ENCODE measurements at places on chromosomes 7 and 10.

DNA sequence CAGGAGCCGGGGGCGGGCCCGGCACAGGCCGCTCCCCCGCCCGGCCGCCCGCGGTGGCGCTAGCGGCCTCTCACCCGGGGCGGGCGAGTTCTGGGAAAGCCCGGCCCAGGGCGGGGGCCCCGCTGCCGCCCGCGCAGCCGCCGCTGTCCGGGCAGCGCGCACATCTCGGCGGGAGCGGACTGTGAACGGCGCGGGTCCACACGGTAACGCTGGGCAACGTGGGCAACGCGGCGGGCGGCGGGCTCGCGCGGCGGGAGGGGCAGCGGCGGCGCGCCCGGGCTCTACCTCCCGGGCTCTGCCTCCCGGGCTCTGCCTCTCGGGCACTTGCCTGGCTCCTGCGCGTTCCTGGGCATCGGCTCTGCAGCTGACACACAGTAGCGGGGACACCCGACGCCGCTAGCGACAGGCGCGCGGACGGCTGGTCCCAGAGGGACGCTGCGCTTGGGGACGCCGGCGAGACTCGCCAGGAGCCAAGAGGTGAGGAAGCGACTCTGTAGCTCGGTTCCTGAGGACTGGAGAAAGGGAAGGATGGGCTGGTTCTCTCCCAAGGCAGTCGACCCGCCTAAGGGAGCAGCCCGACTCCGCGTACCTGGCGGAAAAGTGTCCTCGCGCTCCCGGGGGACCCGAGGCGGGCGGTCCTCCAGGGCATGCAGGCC, at the start of gene PLCE1:
PLCE1 (plus strand) TSS at position 150 of the 656 bp plus-strand sequence. CDS start 37,116 bp downstream, outside the sequence.
- DNase-seq: no peak

DNA sequence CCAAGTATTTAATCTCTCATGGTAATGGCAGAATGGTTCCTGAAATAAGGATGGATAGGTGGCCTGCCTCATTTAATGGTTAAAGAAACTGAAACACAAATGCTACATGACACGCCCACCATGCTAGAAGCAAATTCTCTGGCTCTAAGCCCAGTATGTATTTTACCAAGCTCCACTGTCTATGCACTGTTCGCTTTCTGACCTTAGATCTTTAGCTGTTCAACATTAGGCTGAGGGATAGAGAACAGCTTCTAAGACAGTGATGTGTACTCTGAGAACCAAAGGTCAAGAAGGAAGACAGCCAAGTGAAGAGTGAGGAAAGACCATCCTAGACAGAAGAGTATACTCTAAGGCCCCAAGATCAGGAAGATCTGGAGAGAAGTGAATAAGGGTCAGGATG, 26.6 kb downstream of the FAM3C start:
- DNase-seq: no peak

DNA sequence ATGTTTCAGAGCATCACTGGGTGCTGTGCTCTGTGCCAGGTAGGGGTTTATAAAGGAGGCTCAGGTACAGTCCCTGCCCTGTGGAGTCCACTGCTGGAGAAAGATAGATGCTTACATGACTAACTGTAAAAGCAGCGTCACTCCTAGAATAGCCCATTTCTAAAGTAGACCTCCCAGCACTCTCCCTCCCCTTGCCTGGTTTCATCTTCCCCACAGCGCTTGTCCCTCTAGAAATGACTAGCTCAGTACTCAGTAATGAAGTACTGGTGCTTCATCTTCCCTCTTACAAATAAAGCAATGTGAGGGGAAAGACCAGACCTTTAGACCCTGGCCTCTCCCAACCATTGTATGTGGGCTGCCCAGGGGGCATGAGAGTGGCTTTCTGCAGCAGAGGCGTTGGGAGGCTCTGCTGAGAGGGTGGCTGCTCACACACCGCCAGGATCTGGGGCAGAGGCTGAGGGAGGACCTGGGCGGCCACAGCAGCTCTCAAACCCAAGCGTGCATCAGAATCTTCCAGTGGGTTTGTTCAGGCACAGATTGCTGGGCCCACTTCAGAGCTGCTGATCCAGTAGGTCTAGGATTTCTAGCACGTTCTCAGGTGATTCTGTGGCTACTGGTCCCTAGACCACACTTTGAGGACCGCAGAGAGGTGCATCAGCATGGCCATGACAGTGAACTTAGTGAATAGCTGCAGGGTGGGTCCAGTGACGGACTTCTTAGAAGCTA, 110.3 kb upstream of the ANLN start:
- no peak for DNase-seq

DNA sequence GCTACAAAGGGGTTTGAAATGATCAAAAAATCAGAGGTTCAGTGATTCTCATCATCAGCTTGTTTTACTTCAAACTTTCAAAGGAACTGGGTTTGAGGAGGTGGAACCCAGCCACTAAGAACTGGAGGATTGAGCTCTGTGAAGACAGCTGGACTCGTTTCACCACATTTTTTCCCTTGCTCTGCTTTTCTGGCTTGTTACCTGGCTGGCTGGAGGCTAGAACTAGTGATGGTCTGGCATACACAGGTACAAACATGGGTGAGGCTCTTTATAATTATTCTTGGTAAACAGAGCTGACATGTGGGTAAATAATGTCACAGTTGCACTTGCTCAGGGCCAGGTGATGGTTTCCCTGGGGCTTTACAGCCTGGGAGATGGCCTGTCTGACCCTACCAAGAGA, 352.5 kb downstream of the FGFR2 start:
- no peak for DNase-seq

GRCh38 chr10:71249996-71250395, 37.6 kb downstream of the UNC5B start:
- DNase-seq: no peak
